ENCODE measurements at places on chromosomes 6 and 20.

GRCh38 chr6:151417477-151417876 is 26.1 kb upstream of the ZBTB2 start:
- DNase-seq, result no peak

DNA sequence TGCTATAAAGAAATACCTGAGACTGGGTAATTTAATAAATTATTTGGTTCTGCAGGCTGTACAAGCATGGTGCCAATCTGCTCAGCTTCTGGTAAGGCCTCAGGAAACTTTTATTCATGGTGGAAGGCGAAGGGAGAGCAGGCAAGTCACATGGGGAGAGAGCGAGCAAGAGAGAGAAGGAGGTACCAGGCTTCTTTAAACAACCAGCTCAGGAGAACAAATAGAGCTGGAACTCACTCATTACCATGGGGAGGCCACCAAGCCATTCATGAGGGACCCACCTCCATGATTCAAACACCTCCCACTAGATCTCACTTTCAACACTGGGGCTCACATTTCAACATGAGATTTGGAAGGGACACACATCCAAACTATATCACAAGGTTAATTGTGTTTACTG is 44.9 kb upstream of the CRISP1 start:
- DNase-seq, result no peak

DNA sequence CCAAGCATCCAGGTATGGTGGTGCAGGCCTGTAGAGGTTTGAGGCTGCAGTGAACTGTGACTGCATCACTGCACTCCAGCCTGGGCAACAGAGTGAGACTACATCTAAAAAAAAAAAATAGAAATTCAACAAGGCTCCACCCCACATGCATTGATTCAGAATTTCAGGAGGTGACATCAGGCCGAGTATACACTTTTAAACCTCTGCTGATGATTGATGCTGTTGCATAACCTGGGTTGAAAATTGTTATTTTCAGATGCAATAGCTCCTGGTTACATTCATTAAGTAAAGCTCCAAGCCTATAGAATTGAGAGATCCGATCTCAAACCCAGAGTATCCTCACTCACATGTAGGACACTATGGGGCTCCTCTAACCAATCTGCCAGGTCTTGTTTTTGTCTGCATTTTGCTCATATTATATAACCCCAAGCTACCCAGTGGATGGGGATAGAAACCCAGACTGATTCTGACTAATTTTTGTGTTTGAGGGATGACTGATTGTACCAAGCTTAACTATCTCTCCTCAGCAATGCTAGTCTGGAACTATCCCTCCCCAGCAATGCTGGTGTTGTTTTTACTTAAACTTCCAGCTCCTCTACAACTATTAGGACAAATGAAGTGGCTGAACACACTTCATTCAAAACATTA is 123.5 kb upstream of the PREP start:
- no peak for DNase-seq

DNA sequence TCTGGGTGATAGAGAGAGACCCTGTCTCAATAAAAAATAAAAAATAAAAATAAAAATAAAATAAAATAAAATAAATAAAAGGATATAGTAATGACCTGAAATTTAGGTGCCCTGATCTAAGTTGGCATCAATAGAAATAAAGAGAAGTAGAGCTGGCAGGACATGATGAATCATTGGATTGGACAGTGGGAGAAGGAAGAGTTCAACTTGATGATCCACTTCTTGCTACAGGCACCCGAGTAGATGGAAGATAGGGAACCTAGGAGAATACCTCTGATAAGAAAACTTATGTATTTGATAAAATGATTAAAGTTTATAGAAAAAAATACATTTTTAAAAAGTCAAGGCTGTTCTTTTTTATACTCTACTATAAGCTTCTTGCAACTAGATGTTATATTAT is 79.0 kb downstream of the ADTRP start:
- no peak for DNase-seq

DNA sequence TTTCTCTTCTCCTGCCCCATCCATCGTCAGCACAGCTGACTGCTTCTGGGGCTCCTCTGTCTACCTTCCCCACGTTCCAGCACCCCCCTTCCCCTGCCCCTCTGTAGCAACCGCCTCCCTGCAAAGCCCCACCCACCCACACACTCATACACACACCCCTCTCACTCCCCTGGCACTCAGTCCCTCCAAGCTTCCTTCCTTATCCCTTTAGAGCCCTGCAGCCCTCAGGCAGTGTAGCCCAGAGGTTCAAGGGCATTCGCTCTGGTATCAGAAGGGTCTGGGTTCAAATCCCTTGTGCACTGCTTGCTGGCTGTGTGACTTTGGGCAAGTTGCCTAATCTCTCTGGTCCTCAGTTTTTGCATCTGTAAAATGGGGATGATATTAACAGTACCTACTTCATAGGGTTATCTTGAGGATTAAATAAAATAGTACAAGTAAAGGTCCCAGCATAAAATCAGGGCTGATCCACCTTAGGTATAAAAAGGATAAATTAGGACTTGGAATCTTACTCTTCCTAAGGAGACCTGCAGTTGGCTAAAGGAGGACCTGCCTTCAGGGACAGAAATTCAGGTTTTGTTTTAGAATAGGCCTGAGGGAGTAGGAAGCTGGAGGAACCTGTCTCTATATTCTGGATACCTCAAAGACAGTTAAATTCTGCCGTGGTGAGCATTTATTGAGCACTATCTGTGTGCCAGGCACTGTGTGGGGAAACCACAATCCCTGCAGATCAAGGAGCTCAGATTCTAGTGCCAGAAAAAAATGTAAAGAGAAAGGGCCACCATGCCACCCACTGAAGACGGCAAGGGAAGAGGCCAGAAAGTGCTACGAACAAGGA is 94.1 kb downstream of the SNX5 start:
- no peak for DNase-seq

GRCh38 chr6:50815436-50816114 is 3.1 kb upstream of the TFAP2B start:
- no peak for DNase-seq

DNA sequence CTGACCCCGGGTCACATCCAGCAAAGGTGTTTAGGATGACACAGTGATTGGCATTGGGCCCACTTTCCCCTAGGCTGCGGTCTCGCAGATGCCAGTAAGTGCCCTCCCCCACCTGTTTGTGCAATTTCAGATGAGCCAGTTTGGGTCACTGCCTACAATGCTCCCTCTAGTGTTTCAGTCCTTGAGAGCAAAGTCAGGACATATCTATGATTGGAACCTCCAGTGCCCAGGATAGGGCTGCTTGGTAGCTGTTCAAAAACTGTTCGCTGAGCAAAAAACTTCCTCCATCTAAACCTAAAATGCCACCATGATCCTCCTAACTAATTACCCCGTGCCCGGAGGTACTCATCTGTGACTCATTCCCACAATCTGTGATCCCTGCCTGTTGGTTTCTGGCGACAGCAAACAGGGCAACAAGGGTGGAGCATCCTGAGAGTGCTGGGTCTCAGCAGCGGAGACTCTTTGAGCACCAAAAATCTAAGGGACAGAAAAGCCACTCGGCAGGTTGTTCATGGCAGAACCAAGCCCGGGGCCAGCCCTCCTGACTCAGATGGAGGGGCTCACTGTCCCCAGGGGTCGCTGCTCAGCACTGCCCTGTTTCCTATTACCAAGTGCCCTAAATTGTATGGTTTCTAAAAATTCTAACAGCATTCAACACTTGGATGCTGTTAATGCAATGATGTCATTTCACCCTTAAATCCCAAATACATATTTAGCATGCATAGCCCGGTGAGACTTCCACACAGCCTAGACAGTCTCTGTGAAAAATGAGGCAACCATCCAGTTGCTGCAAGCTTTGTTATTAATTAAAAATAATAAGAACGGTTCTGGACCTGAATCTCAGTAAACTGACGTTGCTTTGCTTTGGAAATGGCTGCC is 5.0 kb downstream of the VSX1 start:
- DNase-seq, result no peak

DNA sequence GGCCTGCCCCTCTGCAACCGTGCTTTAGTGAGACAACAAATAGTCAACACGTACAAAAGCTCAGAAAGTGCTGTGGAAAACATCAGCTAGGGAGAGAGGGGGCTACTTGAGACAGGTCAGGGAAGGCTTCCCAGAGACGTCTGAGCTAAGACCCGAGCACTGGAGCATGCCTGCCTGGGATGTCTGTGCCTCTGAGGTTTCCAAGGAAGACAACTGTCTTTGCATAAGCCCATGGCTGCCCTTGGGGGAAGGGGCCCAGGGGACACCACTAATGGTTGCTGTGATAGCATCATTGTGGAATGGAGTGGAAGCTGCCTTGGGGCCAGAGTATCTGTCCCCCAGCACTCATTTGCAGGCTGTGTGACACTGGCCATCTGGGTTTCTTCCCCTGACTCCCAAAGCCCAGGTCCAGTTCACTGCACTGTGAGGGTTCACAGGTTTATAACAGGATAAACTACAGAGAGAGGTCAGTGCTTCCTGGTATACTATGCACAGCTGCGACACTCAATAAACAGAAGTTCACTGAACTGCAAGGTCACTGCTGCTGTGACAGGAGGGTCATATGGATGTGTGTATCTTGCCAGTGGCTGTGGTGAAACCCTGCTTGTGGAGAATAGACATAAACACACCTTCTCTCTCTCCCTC is 1.5 kb upstream of the ARFGEF2 start:
- DNase-seq, result no peak

All from BJ (cell line).